ENCODE measurements at places on chromosomes 2 and 18. TPM values are rescaled to one million over a fixed set of nuclear protein-coding genes. Genes with fewer than 3 reads are reported as not detected.
A peak's percentile ranks its signal among the peaks of the same experiment; 100 is the strongest.

The PKP4 gene
- 18.2 TPM for total RNA-seq

- H3K27me3 ChIP-seq = no peaks in the 10 kb centered on the region
- no peak for DNase-seq
- H3K36me3 ChIP-seq = peaks cover 3% of the 10 kb centered on the region
- no peak overlapping the region for H3K4me3 ChIP-seq
- no peak overlapping the region for H3K27ac ChIP-seq
Measured at GRCh38 chr2:74668087-74668486, 14.0 kb downstream of the SEMA4F start.

The CEP76 gene
- 9.7 TPM for total RNA-seq

DNA sequence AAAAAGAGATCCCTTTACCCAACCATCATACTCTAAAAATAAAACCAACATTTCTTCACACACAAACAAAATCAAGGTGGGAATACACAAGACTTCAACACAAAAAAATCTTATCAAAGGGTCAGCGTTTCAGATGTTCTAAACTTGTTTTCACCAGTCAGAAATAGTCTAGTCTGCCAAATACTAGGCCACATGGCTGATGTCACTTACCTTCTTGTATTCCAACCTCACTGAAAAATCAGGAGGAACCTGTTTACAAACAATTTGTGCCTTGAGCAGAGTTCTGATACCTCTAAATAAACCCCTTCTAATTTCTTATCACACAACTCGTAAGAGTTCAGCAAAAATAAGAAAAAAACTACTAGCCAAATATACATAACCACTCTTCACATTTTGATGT is 20.1 kb downstream of the FEZ2 start:
- H3K4me1 ChIP-seq = no peaks in the 10 kb centered on the region
- H3K27ac ChIP-seq = no peak overlapping the region
- no peak for DNase-seq
- H3K27me3 ChIP-seq = no peaks in the 10 kb centered on the region
- peaks cover 61% of the 10 kb centered on the region for H3K36me3 ChIP-seq

DNA sequence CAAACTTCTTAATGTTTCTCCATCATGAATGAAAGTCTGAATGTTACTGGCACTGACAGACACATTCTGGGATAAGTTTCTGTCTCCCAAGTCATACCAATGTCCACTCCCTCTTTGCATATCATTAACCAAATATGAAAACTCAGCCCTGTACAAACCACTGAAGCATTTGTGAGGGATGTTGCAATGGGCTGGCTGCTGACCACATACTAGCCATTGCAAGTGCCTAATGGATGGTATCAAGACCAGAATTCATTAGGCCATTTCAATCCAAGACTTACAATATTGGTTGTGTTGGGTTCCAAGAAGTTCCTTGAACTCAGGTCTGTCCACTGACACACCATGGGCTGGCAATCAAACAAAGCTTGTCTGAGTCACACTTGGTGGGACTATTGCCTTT is 73.8 kb downstream of the CBLN2 start:
- no peak overlapping the region for H3K27ac ChIP-seq
- no peak for DNase-seq
- H3K36me3 ChIP-seq = no peaks in the 10 kb centered on the region
- H3K4me3 ChIP-seq = no peak overlapping the region
- no peaks in the 10 kb centered on the region for H3K27me3 ChIP-seq

The ASXL2 gene
- 53.2 TPM for total RNA-seq

The IL1R2 gene
- total RNA-seq = not detected

The PROKR1 gene
- not detected for total RNA-seq

The ANTXR1 gene
- total RNA-seq = not detected

DNA sequence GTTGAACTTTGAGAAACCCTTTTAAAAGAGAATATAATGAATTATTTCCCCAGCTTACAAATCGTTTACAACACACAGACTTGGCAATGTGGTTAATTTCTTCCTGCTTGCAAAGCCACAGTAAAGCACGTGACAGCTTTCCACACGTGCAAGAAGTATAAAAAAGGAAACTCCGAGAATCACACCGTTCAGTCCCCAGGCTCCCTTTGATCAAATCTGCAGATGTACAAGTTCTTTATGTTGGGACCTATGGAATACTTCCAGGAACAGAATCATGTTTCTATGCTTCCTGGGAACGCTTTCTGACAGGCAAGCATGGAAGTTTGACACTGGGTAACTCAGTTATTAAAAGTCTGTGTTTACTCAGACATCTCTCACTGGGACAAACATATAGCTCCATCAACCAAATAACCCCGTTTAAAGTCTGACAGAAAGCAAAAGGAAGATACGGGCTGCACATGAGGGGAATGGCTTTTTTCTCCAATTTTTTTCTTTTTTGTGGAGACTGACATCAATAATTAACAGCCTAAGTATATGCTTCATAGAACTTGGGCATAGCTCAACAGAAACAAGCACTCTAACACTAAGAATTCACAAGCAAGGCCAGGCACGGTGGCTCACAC is 134.8 kb downstream of the EIPR1 start:
- no peak overlapping the region for H3K4me3 ChIP-seq
- peak; percentile 57 for DNase-seq
- peak overlapping the region; percentile 67 for H3K27ac ChIP-seq
- H3K27me3 ChIP-seq = no peaks in the 10 kb centered on the region

- H3K36me3 ChIP-seq = no peaks in the 10 kb centered on the region
- H3K27ac ChIP-seq = no peak overlapping the region
- no peaks in the 10 kb centered on the region for H3K4me1 ChIP-seq
Measured at GRCh38 chr18:29465526-29465925, 1288.6 kb upstream of the CDH2 start.

DNA sequence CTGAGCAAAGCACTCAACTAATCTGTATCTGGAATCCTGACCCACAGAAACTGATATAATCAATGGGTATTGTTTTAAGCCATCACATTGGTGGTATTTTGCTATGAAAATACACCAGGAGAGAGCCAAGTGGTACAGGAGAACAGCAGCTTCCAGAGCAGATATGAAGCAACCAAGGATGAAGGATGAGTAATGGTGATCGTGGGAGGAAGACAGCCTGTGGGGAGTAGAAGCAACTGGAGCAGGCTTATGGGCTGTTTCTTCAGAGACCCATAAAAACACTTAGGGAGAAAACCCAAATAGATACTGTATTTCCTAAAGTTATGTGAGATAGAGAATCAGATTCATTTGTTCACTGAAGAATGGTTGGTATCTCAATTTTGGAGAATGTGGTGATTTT is 330.8 kb downstream of the NUP35 start:
- H3K4me1 ChIP-seq = no peaks in the 10 kb centered on the region
- no peak overlapping the region for H3K4me3 ChIP-seq
- no peaks in the 10 kb centered on the region for H3K27me3 ChIP-seq

DNA sequence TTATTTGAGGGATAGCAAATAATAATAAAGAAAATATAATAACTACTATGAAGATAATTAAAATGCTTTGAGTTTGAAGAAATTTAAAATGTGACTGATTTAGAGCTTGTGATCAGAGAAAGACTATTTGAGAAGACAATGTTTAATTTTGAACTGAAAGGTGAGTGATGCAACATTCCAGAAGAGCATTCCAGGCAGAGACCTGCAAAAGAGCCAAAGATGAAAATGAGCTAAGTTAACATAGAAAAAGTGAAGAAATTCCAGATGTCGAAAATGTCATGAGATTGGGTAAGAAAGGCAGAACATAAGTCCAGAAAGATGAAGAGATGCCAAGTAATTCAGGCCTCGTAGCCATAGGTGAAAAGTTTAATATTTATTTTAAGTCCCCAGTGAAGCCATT is 215.8 kb downstream of the FSIP2 start:
- H3K4me3 ChIP-seq = no peak overlapping the region
- no peak overlapping the region for H3K27ac ChIP-seq
- no peaks in the 10 kb centered on the region for H3K4me1 ChIP-seq
- H3K27me3 ChIP-seq = no peaks in the 10 kb centered on the region

GRCh38 chr2:216147172-216148131 is 38.3 kb downstream of the XRCC5 start:
- H3K27ac ChIP-seq = no peak overlapping the region
- DNase-seq = no peak
- H3K36me3 ChIP-seq = peaks cover 93% of the 10 kb centered on the region
- no peaks in the 10 kb centered on the region for H3K4me1 ChIP-seq
- no peaks in the 10 kb centered on the region for H3K27me3 ChIP-seq
- H3K4me3 ChIP-seq = no peak overlapping the region

The SIX3 gene
- total RNA-seq = not detected

GRCh38 chr2:47541848-47542450 is 139.0 kb downstream of the MSH2 start:
- no peaks in the 10 kb centered on the region for H3K27me3 ChIP-seq
- no peak overlapping the region for H3K27ac ChIP-seq
- H3K4me1 ChIP-seq = no peaks in the 10 kb centered on the region
- H3K4me3 ChIP-seq = no peak overlapping the region
- no peak for DNase-seq
- no peaks in the 10 kb centered on the region for H3K36me3 ChIP-seq

The CEBPZOS gene
- 37.5 TPM for total RNA-seq

DNA sequence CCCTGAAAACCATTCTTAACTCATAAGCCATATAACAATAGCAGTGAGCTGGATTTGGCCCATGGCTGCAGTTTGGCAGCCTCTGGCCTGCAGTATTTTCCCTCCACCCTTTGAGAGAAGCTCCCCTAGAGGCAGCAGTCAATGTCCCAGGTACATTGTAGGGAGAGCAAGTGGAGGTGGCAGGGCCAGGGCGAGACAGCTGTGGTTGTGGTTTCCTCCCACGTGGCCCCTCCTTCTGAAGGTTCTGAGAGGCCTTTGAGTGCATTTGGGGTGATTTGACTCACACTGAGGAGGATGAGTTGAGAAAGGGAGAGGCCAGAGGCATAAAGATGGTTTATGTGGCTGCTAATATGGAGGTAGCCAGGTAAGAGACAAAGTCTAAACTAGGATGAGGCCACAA is 45.5 kb upstream of the LDAH start:
- peaks cover 2% of the 10 kb centered on the region for H3K27me3 ChIP-seq
- no peak overlapping the region for H3K4me3 ChIP-seq
- no peaks in the 10 kb centered on the region for H3K4me1 ChIP-seq
- no peaks in the 10 kb centered on the region for H3K36me3 ChIP-seq
- peak; percentile 12 for DNase-seq

The LMAN1 gene
- 40.1 TPM for total RNA-seq

DNA sequence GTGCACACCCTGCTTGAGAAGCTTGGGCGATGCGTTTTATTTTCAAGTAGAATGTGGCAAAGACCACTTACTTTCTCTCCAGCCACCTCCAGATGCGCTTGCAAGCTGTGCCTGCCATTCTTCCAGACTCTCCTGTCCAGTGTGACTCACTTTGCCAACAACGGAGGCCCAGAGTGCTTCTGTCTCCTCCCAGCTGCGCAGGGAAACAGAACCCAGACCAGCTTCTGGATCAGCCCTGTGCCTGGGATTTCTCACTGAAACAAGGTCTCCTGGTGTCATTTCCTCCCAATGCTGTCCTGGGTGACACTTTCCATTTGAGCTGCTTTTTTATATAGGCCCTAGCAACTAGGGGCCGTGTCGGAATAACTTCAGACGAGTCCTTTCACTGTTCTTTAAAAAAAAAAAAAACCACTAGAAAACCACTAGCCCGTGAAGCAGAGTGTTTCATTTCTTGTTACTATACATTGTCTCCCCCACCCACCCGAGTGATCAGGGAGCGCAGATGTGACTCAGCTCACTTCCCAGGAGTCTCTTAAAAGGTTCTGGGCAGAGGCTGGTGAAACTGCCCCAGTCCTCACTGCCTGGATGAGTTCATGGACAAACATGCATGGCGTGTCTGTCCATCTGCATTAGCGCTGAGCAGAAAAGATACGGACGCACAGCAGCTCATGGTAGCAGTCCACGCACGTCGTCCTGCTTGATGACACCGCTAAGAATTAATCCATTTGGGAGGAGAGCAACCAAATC is 25.3 kb upstream of the RPL31 start:
- H3K4me3 ChIP-seq = no peak overlapping the region
- H3K4me1 ChIP-seq = no peaks in the 10 kb centered on the region
- H3K36me3 ChIP-seq = peaks cover under 1% of the 10 kb centered on the region
- H3K27me3 ChIP-seq = no peaks in the 10 kb centered on the region
